ENCODE measurements at places on chromosomes 7 and 10.
A peak's percentile ranks its signal among the peaks of the same experiment; 100 is the strongest.

GRCh38 chr7:25656581-25657026, 428.3 kb upstream of the NPVF start:
- no peak for DNase-seq

- peak; percentile 28 for DNase-seq
These were observed 101.2 kb upstream of the ZNF746 start for GRCh38 chr7:149598721-149599308.

- DNase-seq: peak; percentile 39
These were observed 91.1 kb downstream of the RNF32 start for GRCh38 chr7:156731651-156732050.

DNA sequence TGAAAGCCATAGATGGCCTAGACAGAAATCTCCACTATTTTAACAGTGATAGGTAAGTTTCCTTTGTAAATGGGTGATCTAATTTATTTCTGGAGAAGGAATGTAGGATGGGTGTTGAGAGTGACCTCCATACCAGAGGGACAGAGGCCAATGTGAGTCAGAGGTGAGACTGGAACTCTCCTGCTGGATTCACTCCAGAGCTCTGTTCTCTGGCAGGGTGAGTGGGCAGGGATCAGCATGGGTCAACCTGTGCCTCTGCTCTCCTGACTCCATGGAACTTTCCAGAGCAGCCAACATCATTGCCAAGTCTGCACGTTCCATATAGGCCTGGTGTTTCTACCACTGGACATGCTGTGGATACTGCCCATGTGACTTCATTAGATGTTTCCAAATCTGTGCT, 11.4 kb downstream of the AKR1C3 start:
- DNase-seq: peak; percentile 2

- DNase-seq: no peak
These were observed 204.3 kb downstream of the SFMBT2 start for GRCh38 chr10:7206412-7207100.

- no peak for DNase-seq
These were observed 98.5 kb downstream of the GNAI1 start for GRCh38 chr7:80232979-80233724.

DNA sequence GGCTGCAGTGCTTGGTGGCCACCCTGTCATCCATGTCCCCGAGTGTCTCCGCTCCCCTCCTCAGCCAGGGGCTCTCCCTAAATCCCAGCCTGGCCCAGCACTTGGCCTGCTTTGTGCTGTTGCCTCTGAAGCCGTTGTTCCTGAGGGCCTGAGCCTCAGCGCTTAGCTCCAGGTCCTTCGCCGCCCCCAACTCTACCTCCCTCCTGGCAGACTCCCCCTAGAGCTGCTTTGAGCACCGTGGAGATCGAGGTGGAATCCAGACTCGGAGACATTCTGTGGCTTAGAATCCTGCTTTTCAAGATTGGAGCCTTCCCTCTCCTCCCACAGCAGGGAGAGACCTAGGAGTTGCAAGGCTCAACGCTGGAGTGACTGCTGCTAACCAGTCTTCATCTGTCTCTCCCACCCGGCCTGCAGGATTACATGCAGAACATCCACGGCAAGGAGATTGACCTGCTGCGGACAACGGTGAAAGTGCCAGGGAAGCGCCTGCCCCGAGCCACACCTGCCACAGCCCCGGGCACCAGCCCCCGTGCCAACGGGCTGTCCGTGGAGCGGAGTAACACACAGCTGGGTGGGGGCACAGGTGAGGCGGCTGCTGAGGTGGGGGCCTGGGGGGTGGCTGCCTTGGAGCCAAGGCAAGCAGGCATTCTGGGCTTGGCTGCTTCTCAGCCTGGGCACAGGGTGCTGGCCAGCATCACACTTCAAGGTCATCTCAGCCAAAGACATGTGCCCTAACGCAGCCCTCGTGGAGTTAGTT, 33.3 kb downstream of the GBX1 start:
- no peak for DNase-seq

- DNase-seq: no peak
These were observed 21.8 kb downstream of the PLXNA4 start for GRCh38 chr7:132554446-132554845.

DNA sequence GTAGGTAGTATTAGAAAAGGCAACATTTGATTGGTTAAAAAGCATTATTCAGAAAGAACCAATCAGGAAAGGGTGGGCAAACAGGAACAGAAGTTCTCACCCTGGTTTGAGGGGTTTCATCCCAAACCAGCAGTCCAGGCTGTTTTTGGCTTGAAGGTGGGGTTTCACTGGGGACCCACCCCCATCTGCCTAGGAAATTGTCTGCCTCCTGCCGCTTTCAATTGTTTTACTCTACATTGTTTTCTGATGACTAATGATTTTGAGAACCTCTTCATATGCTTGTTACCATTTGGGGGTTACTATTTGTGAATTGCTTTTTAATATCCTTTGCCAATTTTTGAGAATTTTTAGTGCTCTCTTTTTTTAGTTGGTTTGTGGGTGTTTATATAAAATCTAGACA, 3.3 kb upstream of the PCBD1 start:
- DNase-seq: peak; percentile 33

DNA sequence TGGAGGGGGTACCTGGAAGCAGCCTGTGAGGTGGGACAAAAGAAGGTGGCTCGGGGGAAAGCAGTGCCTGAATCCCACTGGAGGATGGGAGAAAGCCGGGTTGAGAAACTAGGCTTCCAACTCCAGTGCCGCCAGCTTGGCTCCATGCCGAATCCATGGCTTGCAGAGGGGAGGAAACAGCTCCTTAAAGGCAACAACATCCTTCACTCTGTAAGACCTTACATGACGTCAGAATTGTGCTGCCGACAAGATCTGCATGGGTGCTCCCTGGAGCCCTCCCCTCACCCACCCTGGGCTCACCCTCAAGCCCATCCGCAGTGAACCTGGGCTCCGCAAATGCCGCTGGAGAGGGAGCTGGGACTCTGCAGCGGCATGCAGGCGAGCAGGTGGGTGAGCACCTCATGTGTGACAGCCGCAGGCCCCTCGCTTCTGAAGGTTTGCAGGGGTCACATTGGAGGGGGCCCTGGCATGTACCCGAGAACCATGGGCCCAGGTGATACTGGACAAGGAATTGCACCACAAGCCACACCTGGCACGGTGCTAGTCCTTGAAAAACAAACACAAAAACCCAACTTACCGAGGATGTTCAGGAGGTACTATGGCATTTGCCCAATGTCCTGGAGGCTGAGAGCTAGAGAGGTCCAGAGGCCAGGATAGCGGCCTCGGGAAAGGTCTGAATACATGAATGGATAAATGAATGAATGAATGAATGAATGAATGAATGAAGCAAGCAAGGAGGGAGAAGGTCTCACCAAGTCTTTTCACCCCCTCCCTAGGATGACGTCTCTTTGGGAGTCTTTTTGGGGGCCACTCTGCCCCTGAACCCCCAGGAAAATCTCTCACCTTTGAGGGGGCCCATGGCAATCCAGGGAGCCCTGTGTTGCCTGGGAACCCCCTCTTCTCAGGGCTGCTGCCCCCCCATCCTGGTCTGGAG, 238.6 kb upstream of the SHH start:
- DNase-seq: no peak

DNA sequence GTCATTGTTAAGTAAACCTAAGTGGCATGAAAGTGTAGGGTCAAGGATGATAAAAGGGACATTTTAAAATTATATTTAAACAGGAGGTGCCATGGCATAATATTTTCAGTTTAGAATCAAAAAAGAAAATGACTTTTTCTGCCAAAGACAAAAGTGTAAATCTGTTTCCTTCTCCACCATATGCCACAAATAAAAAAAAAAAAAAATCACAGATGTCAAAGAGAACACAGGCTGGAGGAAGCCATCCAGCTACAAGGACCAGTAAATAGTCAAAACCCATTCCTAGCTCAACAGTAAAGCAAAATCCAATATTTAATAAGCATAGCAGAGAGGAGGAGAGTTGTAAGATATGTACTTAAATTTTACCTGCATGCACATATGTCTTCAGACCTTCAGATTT, 321.3 kb upstream of the TMEM229A start:
- no peak for DNase-seq

DNA sequence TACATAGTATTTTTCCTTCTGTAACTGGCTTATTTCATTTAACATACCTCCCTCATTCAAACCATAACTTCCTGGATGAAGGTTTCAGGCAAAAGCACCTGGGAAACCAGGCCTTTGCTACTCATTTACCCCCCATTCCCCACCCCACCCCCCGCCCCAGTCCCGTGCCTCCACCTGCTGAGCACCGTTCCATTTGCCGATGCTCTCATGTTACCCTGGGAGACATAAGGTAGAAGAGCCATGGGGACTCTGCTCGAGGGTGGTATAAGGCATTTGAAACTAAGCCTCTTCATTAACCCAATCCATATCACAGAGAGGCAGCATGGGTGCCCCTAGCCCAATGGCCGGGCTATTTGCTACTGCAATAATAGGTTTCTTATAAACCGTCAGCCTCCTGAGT, 22.2 kb upstream of the MCM10 start:
- DNase-seq: no peak

GRCh38 chr7:79610313-79610712, 156.8 kb upstream of the MAGI2 start:
- DNase-seq: no peak

DNA sequence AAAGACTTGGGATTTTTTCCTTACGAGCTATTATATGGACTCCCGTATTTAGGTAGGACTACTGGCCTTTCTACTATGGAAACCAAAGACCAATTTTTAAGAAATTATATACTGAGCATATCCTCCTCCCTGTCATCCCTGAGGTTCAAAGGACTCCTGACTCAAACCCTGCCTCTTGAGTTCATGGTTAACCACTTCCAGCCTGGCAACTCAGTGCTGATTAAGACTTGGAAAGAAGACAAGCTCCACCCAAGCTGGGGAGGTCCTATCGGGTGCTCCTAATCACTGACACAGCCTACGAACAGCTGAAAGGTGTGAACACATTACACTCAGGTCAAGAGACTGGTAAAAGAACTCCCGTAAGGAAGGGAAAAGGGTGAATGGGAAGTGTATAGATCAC, 66.8 kb downstream of the LYZL2 start:
- DNase-seq: no peak

DNA sequence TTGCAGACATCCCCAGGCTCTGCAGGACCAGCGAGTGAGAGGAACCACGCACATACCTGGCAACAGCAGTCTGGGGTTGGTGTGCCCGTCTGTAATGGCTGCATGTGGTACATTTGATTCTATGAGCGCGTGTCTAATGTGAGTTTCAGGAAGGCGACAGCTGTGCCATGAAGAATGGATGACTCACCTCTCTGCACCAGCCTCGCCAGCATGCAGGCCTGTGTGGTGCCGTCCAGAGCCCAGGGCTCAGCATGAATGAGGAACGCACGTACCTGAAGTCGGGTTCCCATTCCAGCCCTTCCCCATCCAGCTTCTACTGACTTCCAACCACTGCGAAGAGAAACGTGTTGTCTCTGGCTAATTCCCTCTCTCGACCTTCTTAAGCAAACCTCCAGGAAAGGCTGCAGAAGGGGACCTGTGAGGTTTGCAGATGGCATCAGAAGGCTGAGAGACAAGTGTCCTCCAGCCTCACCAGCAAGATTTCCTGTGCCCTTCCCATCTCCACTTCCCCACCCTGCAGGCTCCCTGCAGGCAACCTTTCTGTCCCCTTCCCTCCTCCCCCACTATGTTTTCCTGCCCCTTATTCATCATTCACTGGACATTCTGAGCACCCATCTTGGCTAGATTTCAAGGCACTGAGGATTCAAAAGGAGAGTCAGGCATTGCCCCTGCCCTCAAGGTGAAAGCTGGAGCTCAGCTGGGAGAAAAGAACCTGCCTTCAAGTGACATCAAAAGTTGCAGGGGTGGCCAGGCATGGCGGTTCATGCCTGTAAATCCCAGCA, 54.3 kb downstream of the ASB13 start:
- DNase-seq: peak; percentile 15

- no peak for DNase-seq
These were observed 118.2 kb downstream of the LARP4B start for GRCh38 chr10:813286-813685.

- no peak for DNase-seq
These were observed 65.5 kb downstream of the FAM53B start for GRCh38 chr10:124678557-124679240.

GRCh38 chr7:111232249-111233084, 141.5 kb downstream of the LRRN3 start:
- peak; percentile 76 for DNase-seq

All from EL (cell line).